ENCODE measurements at places on chromosomes 5 and 9.

DNA sequence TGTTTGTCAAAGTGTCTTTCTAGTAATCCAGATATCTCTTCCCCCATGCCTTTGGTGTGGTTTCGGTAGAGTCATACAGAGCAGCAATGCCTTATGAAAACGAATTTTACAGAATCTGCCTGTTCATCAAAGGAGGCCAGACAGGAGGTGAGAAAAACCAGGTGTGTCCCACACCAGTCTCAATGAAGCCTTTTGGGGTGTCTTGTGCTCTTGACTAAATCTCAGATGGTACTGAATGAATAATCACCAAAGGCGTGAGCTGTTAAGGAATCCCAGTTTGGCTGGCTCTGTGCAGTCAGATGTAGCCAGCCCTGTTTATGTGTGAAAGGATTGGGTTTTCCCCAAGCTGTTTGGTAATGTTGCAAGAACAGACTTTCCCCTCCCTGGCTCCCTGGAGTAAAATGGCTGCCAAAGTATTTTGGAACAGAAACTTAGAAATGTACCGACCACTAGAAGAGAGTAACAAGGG lies 70.8 kb upstream of the CDKN2B start:
- peak; percentile 85 for DNase-seq

- DNase-seq: no peak
Measured at GRCh38 chr5:43256261-43256966, 56.8 kb downstream of the HMGCS1 start.

- peak; percentile 22 for DNase-seq
Measured at GRCh38 chr5:40260361-40260760, 419.4 kb upstream of the PTGER4 start.

DNA sequence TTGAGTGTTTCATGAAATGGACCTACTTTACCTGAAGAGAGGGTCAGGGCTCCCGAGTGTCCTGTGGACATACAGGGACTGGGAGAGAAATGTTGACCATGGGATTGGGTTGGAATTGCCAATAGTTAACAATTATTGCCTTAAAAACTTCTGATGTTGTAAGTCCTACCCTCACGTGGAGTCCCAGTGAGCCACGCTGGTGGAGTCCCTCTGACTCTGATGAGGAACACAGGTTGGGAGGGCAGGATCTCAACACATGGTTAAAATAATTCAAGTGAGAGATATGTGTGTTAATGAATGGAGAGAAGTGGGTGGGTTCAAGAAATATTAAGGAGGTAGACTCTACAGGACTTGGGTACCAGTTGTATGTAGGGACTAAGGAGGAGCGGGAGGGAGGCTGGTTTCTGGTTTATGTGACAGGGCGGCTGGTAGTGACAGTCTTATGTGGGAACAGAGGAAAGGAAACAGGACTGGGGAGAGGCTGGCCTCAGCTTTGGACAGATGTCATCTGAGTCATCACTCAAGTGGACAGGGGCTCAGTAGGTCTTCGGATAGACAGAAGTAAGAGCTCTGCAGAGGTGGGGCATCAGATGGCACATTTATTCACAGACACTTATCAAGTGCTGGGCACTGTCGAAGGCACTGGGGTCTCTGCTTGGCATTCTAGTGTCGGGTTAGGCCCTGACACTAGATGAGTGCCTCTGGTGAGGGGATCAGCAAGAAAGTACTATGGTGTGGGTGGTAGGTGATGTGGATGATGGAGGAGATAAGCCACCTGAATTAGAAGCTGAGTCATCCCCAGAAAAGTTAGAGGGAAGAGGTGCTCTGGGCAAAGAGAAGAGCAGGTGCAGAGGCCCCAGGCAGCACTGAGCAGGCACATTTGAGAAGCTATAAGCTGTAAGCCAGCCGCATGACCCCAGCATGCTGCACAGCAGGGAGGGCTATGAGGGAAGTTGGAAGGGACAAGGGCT lies 27.2 kb downstream of the MAML1 start:
- no peak for DNase-seq

GRCh38 chr9:115169003-115169402 lies 51.0 kb upstream of the TNC start:
- no peak for DNase-seq

- DNase-seq: peak; percentile 92
Measured at GRCh38 chr9:79570448-79571308, 1.1 kb upstream of the TLE4 start.

DNA sequence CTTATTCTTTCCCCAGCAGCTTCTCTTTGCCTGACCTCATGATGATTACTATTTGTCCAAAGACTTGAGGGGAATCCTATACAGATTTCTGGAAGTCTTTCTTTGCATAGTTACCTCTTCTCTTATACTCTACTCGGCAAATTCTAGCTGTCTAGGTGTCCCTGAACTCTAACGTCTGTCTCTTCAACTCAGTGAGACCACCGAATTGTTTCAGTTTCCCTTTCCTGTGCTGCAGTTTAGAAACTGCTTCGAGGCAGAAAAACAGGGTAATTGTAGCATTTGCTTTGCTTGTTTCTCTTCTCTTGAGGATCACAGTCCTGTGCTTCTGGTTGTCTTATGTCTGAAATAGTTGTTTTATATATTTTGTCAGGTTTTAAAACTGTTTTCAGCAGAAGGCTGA lies 14.8 kb downstream of the LVRN start:
- DNase-seq: no peak

GRCh38 chr5:106574820-106575219 lies 1095.9 kb downstream of the EFNA5 start:
- no peak for DNase-seq

- no peak for DNase-seq
Measured at GRCh38 chr5:145198525-145199260, 636.4 kb downstream of the PRELID2 start.

GRCh38 chr5:93342563-93343061 lies 238.4 kb downstream of the NR2F1-AS1 start:
- DNase-seq: no peak

DNA sequence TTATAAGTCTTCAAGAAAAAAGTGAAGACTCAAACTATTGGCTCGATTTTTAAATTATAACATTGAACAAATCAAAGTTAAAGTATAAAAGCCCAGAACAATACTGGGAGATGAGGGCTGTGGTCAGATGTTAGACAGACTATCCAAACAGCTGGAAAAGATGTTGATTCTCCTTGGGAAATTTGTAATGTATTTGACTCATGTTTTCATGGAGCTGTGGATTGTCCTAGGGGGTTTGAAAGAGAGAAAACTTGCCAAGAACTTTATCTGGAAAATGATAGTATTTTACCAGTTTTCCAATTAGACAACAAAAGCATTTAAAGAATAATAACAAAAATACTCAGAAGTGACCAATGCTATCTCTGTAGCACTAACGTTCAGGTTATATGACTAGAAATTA lies 339.2 kb downstream of the ARL15 start:
- peak; percentile 70 for DNase-seq

- no peak for DNase-seq
Measured at GRCh38 chr9:113417370-113417769, 6.8 kb downstream of the C9orf43 start.

GRCh38 chr9:126317513-126317912 lies 9.1 kb upstream of the MVB12B start:
- no peak for DNase-seq
